ENCODE measurements at places on chromosomes 7 and 10. TPM values are rescaled to one million over a fixed set of nuclear protein-coding genes. Genes with fewer than 3 reads are reported as not detected.

- no peaks in the 10 kb centered on the region for H3K27me3 ChIP-seq
- peak; percentile 6 for DNase-seq
- no peaks in the 10 kb centered on the region for H3K36me3 ChIP-seq
- H3K4me3 ChIP-seq: no peak overlapping the region
- no peak overlapping the region for H3K27ac ChIP-seq
Measured at GRCh38 chr10:121032460-121032859, 181.3 kb downstream of the WDR11 start.

- no peaks in the 10 kb centered on the region for H3K27me3 ChIP-seq
- peak; percentile 75 for DNase-seq
- peaks cover 34% of the 10 kb centered on the region for H3K36me3 ChIP-seq
Measured at GRCh38 chr7:55387062-55387965, 22.2 kb downstream of the LANCL2 start.

- peaks cover 25% of the 10 kb centered on the region for H3K36me3 ChIP-seq
- H3K27ac ChIP-seq: no peak overlapping the region
- H3K4me3 ChIP-seq: no peak overlapping the region
Measured at GRCh38 chr7:99623091-99623693, 6.4 kb downstream of the ZSCAN25 start.

Gene FAM25G
- polyA plus RNA-seq: not detected

Gene ERLIN1
- 7.2 TPM for polyA plus RNA-seq

Gene SUPV3L1
- polyA plus RNA-seq: 29.9 TPM

GRCh38 chr10:120511165-120511564 is 54.1 kb downstream of the PLPP4 start:
- H3K27me3 ChIP-seq: no peaks in the 10 kb centered on the region
- H3K36me3 ChIP-seq: no peaks in the 10 kb centered on the region
- no peak overlapping the region for H3K4me3 ChIP-seq
- H3K27ac ChIP-seq: no peak overlapping the region

DNA sequence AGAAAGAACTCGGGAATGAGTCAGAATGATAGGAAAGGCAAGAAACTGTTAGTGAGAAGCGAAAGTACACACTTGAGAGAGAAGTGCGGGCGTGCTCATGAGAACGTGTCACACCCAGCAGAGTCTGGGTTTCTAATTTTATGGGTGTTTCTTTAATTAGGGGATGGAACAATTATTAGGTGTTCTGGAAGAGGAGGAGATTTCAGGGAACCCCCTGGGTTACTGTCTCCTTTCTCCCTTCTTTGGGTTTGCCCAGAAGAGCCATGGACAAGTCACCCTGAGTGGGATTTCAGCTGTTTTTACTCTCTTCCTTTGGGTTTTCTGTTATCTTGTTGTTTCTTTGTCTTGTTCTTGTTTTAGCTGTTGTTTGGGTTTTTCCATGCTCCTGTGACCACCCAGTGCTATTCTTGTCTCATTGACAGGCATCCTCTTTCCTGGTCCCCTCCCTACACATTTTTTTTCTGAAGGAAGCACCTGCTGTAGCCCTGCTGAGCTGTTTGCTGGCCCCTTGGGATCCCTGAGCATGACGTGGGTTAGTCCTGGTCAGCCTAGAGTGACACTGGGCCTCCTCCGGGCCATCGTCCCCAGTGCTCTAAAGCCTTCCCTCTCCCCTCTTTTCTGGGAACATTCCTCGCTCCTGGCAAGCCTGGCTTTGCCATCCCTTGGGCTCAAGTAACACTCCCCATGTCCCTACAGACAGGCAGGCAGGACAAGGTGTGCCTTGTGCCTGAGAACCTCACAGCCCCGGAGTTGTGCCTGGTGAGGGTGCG is 3.5 kb downstream of the SH2D4B start:
- no peaks in the 10 kb centered on the region for H3K36me3 ChIP-seq
- no peak for DNase-seq
- H3K27me3 ChIP-seq: 0 out of 2 replicates have a peak, but pooled peaks cover 3% of the 10 kb centered on the region
- no peaks in the 10 kb centered on the region for H3K4me1 ChIP-seq
- H3K4me3 ChIP-seq: no peak overlapping the region

DNA sequence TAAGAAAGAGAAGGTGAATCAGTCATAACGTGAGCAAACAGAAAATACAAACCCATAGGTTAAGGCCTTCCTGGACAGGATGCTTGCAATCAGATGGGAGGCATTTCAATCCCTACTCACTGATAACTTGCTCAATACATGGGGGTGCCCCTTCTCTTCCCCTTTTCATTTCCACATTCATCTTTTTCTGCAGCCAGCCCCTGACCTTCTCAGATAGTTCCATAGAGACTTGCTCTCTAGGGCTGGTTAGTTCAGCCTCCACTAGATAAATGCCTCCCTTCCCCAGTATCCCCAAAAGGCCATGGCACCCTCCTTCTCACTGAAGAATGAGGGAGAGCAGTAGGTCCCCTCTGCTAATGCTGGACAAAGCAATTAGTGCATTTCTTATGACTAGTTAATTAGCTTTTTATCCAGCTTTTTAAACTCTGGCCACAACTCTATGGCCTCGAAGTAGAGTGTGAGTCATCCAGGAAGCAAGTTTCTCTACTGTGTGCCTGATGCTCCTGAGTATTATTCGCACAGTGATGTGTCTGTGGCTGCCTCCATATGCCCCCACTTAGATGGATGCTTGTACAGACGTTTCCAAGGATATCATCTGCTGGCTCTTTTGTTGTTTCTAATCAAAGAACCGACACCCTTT is 12.7 kb downstream of the CHN2 start:
- no peak overlapping the region for H3K27ac ChIP-seq
- no peaks in the 10 kb centered on the region for H3K36me3 ChIP-seq
- H3K4me3 ChIP-seq: no peak overlapping the region
- no peak for DNase-seq
- peaks cover 12% of the 10 kb centered on the region for H3K4me1 ChIP-seq

Gene EEPD1
- 6.0 TPM for polyA plus RNA-seq

DNA sequence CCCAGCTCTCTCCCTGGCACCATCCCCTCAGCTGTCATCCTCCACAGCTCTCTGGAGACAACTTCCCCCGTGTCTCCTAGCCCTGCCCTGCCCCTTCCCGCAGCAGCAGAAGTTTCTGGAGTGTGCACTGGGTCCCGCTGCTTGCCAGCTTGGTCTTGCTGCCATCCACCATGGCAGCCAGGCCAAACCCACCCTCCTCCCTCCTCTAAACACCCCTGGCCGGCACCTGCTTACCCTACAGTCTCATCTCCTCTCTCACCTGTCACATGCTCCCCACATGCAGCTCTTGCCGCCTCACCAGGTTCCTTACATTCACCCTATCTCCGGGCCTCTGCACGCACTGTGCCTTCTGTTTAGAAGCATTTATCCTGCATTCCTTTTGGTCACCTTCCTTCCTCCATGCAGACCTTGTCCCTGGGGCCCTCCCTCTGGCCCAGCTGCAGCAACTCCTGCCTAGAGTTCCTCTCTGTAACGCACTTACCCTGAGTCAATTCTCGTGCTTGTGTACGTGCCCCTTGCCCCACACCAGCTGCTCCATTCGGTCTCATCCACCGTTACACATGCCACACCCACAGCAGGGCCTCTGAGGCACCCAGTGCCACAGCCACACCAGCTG is 93.9 kb upstream of the RET start:
- H3K27ac ChIP-seq: no peak overlapping the region
- no peak for DNase-seq
- H3K4me1 ChIP-seq: no peaks in the 10 kb centered on the region
- no peaks in the 10 kb centered on the region for H3K36me3 ChIP-seq
- H3K27me3 ChIP-seq: no peaks in the 10 kb centered on the region

DNA sequence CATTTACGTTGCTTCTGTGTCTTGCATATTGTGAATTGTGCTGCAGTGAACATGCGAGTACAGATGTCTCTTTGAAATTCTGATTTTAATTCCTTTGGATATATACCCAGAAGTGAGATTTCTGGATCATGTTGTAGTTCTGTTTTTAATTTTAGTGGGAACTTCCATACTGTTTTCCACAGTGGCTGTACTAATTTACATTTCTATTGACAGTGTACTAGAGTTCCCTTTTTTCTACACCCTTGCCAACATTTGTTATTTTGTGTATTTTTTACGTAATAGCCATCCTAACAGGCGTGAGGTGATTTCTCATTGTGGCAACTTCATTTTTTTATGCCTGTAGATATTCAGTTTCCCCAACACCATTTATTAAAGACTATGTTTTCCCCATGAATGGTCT is 144.7 kb upstream of the INHBA start:
- no peak overlapping the region for H3K4me3 ChIP-seq
- no peaks in the 10 kb centered on the region for H3K27me3 ChIP-seq

Gene TMEM236
- polyA plus RNA-seq: 0.03 TPM

Gene EBLN1
- polyA plus RNA-seq: not detected

Gene FAM237B
- polyA plus RNA-seq: 0.13 TPM

GRCh38 chr10:61692447-61693010 is 29.8 kb downstream of the CABCOCO1 start:
- H3K36me3 ChIP-seq: no peaks in the 10 kb centered on the region
- H3K4me3 ChIP-seq: no peak overlapping the region
- no peaks in the 10 kb centered on the region for H3K27me3 ChIP-seq
- no peaks in the 10 kb centered on the region for H3K4me1 ChIP-seq

DNA sequence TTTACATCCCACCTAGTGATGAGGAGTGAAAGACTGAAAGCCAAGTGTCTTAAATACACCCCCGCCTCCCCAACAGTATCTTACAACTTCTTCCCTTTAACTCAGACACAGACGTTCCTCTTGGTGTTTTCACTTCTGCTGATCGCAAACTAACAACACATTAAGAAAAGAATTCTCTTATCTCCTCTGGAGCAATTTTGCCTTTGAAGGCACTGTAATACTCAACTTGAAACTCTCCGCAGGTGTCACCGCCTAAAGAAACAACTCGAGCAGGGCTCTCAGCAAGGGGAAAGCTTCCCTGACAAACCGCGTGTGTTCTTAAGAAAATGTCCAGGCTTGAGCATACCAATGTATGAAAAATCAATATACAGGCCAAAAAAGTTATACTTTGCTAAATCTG is 452 bp downstream of the SEMA3C start:
- no peaks in the 10 kb centered on the region for H3K36me3 ChIP-seq
- peak overlapping the region; percentile 62 for H3K4me3 ChIP-seq
- H3K27me3 ChIP-seq: peaks cover 23% of the 10 kb centered on the region
- H3K4me1 ChIP-seq: peaks cover 12% of the 10 kb centered on the region
- peak; percentile 50 for DNase-seq

GRCh38 chr10:130652544-130652943 is 516.4 kb downstream of the GLRX3 start:
- H3K4me3 ChIP-seq: no peak overlapping the region
- no peak for DNase-seq
- no peak overlapping the region for H3K27ac ChIP-seq
- no peaks in the 10 kb centered on the region for H3K27me3 ChIP-seq

DNA sequence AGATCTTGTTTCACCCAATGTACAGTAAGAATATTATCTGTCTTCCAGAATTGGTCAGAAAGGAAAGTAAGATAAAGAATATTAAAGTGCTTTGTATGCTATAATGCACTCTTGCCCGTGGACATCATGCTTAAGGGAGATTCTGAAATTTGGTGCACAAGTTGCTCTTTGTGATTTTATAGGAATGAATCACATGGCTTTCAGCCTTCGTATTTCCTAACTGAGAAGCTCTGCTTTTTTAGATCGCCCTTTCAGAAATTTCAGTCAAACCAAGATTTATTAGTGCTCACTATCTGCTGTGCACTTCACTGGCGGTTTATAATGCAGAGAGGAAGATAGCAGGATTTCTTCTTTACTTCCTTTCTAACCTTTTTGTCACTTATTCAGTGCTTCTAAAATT is 1248.5 kb upstream of the LRRN3 start:
- H3K27me3 ChIP-seq: no peaks in the 10 kb centered on the region
- no peak for DNase-seq
- H3K4me3 ChIP-seq: no peak overlapping the region

- H3K4me1 ChIP-seq: no peaks in the 10 kb centered on the region
- no peak for DNase-seq
- H3K36me3 ChIP-seq: no peaks in the 10 kb centered on the region
- no peaks in the 10 kb centered on the region for H3K27me3 ChIP-seq
- H3K4me3 ChIP-seq: no peak overlapping the region
- no peak overlapping the region for H3K27ac ChIP-seq
Measured at GRCh38 chr10:68052463-68052862, 22.6 kb downstream of the HERC4 start.

GRCh38 chr7:13181216-13181615 is 493.8 kb downstream of the ARL4A start:
- H3K4me3 ChIP-seq: no peak overlapping the region
- H3K36me3 ChIP-seq: no peaks in the 10 kb centered on the region
- H3K4me1 ChIP-seq: no peaks in the 10 kb centered on the region

Gene MYOF
- 0.45 TPM for polyA plus RNA-seq

DNA sequence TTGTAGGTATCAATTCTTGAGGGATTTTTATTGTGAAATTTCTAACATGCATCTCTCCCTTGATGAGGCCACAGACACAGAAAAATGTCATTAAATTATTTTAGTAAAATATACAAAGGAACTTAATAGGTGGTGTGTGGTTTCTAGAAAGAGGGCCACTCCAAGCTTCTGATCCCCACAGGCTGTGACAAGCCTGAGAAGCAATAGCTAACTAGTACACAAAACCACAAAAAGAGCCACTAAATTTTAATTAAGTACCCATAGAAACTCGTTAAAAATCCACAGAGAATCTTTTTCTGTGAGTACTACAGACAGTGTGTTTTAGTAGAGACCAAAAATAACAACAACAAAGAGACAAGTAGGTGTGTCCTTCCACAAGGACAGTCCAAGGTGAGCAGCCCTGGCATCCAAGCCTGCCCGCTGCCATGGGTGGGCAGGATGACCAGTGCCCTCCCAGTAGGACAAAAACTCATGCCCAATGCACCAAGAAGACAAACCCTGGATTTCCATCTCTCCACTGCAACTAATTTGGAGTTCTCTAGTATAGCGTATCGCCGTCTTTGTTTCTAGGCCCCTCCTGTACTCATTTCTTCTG is 81.0 kb downstream of the RNF216 start:
- H3K27me3 ChIP-seq: no peaks in the 10 kb centered on the region
- no peak overlapping the region for H3K27ac ChIP-seq
- H3K4me1 ChIP-seq: peaks cover 3% of the 10 kb centered on the region
- no peaks in the 10 kb centered on the region for H3K36me3 ChIP-seq
- DNase-seq: no peak
- no peak overlapping the region for H3K4me3 ChIP-seq

DNA sequence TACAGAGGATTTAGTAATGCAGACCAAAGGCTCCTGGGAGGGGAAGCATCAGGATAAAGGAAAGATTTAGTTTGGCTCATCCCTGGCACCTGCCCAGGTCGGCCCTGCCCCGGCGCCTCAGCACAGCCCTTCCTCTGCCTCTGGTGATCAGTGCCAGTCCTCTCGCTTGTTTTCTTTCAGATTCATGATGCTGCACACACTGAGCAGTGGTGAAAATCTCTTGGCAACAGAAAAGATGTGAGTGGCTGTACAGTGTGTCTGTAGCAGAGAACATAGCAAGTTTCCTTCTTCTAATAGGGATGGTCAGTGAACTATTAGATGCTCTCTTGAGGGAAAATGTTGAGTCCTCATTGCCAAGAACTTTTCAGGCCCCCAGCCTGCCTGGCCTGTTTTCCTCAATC is 994.1 kb downstream of the KCNMA1 start:
- no peak overlapping the region for H3K27ac ChIP-seq
- DNase-seq: no peak
- no peaks in the 10 kb centered on the region for H3K36me3 ChIP-seq
- no peaks in the 10 kb centered on the region for H3K27me3 ChIP-seq

- no peaks in the 10 kb centered on the region for H3K36me3 ChIP-seq
- H3K4me3 ChIP-seq: no peak overlapping the region
- H3K27me3 ChIP-seq: no peaks in the 10 kb centered on the region
- H3K27ac ChIP-seq: no peak overlapping the region
- no peak for DNase-seq
Measured at GRCh38 chr10:45410807-45411606, 37.0 kb downstream of the ALOX5 start.

Gene INMT
- polyA plus RNA-seq: 0.38 TPM
